Stimulated activated CD8-positive, alpha-beta memory T cell treated with anti-CD3 and anti-CD28 coated beads, Interleukin-7, amount 100 ng/mL, for 48 hours (primary cell): ENCODE measurements at places on chromosomes 5 and 9.

GRCh38 chr5:157963761-157964160, 104.8 kb upstream of the CLINT1 start:
- no peak for DNase-seq

- no peak for DNase-seq
These were observed 31.5 kb downstream of the MLANA start for GRCh38 chr9:5922192-5922591.

DNA sequence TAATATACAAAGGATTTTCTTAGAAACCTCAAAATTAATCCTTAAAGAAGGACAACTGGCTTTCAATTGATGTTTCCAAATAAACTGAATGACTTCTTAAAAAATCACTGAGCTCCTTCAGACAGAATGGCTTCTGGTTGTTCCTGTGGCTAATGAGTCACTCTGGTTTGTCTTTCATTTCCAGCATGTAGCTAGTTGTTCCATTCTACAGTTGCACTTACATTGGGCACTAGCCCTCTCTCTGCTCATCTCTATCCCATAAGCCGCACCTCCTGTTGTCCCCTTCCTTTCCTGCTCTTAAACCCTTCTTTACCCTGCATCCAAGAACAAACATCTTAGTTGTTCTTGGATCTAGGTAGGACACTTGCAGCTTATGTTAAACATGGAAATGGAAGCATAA, 235.3 kb upstream of the HAPLN1 start:
- DNase-seq = no peak

DNA sequence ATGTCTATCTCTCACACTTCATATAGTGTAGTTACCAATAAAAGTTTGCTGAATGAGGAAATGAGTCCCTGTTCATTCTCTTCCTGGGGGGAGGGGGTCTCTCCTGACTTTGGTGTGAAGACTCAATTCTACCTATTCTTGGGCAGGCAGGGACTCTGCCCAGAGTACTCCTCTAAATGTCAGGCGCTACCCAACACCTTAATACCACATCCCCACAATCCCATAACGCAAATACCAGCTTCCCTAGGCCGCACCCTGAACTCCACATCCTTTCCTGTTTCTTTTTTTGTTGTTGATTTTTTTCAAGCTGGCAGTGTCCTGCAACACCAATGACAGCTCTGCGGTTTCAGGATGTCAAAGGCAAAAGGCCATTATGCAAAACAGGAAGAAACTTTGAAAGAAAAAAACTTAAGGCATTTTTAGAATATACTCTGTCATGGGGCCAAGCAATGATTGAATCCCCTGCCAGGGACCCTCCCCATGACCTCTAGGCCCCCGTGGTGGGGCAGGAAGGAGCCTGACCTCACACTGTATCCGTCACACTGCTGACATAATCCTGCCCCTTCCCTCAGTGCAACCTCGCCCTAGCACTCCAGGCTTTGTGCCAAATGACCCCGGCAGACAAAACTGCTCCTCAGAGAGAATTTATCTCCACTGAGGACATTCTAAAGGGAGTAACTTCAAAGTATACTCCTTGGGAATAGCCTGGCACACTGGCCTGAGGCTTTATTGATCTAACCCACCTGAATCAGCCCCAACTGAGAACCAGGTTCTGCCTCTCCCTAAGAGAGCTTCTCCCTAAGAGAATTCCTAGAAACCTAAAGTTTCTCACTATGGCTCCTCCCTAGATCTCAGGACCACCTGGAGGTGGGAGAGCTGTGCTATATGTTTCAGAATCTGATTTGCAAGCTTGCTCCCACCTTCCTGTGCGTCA, 8.0 kb downstream of the B4GALT1 start:
- no peak for DNase-seq

GRCh38 chr5:141528291-141528984, 39.6 kb downstream of the PCDHGC5 start:
- DNase-seq = no peak

- no peak for DNase-seq
These were observed 60.8 kb downstream of the FGF18 start for GRCh38 chr5:171480239-171480638.

GRCh38 chr9:84297162-84297821, 43.3 kb downstream of the SLC28A3 start:
- DNase-seq = no peak

- DNase-seq = no peak
These were observed 215.5 kb downstream of the MPDZ start for GRCh38 chr9:13063880-13064459.

DNA sequence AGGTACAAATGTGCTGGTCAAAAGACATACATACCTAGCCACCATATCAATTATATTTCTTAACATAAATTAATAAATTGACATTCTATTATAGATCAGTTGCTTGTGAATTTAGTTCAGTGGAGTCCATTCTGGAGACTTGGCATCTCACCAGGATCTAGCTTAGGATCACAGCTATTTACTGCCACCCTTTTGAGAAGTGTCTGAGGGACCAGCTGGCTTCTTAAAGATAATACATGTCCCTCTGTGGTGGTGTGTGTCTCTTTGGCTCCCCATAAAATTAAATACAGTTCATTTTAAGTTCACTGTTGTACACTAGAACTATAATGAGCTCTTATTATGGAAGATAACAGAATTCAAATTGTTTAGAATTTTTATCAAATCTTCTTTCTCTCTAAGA, 290.7 kb downstream of the PRELID2 start:
- no peak for DNase-seq

DNA sequence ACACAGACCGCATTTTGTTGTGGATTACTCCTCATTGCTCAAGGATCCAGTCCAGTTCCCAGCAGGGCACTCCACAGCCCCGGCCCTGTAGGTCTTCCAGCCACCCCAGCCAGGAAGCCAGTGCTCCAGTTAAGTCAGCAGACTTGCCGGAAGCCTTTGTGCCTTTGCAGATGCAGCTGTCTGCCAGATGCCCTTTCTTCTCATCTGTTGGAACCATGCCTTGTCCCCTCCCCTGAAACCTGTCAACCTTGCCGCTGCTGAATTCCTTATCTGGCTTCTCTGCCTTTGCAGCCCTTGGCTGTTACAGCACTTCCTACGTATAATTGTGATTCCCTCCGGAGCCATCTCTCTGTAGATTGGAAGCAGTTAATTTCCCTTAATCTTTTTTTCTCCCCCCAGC, 28.4 kb downstream of the PSAT1 start:
- DNase-seq = no peak

DNA sequence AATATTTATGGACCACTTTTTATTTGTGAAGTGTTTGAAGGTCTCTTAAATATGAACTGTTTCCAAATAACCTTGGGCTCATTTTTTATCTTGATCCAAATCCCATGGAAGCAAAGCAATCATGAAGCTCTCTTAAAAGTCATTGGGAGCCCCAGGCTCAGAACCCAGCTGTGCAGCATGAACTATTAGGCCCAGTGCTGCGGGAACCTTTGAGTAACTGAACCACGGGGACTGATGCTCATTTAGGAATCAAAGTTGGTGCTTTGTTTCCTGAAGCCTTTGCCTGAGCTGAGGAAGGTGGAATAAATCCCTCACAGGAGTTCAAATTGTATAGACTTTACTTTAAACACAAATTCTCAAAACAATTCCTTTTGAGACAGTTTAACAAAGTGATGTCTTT, 27.8 kb downstream of the MAT2B start:
- no peak for DNase-seq

DNA sequence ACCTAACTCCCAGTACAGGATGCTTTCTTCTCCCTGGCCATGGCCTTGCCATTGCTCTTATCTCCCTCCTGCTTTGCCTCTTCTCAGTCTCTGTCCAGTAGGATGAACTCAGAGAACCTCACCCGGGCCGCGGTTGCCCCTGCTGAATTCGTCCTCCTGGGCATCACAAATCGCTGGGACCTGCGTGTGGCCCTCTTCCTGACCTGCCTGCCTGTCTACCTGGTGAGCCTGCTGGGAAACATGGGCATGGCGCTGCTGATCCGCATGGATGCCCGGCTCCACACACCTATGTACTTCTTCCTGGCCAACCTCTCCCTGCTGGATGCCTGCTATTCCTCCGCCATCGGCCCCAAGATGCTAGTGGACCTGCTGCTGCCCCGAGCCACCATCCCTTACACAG, at the start of gene OR5C1:
Gene OR5C1, plus strand, starts transcription at position 103 of the 400 bp plus-strand sequence. Its CDS starts 0 bp downstream, at position 103.
- DNase-seq = no peak

DNA sequence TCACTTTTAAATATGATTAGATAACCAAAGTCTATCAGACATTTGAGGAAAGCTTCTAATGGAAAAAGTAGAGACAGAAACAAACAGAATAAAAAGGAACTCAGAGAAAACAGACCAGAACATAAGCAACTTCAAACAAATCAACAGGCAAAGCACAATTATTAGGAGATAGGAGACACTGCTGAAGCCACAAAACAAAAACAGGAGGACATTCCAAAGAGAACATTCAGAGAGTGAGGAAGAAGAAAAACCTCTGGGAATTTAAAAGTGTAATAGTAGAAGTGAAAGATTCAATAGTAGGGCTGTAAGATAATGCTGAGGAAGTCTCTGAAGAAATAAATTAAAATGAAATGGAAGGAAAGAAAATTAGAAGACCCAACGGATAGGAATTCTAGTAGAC, 83.2 kb upstream of the TBCA start:
- DNase-seq = no peak

- no peak for DNase-seq
These were observed 54.9 kb upstream of the BOD1 start for GRCh38 chr5:173671121-173671949.

DNA sequence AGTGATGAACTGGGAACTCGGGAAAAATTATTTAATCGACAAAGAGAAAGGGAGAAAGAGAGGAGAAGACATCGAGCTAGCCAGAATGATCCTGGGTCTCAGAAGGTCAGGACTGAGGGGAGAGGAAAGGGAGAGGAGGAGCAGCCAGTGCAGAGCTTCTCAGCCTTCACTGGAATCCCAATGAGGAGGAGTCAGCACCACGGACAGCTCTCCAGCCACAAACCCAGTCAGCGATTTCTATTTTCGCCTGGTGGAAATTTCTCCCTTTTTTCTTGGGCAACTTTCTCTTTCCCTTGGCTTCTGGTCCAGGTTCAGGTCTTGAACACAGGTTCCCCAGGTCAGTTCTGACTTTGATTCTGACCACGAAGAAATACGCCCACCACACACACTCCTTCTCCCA, 1.6 kb upstream of the BRINP1 start:
- DNase-seq = no peak

DNA sequence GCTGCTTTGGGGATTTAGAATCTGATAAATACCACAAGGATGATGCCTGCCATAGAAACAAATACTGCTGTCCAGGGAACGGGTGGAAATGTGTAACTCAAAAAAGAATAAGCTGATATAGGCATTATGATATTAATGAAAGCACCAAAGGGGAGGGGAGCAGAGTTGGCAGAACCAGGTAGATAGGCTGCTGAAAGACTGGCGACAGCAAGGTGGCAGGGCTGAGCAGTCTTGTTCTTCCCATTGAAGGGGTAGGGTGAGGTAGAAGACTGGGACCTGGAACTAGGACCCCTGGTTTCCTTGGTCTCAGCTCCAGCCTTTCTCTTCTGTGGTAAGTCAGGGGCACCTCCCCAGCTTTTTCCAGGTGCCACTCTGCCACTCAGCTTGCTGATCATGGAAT, 31.4 kb upstream of the TMOD1 start:
- no peak for DNase-seq

DNA sequence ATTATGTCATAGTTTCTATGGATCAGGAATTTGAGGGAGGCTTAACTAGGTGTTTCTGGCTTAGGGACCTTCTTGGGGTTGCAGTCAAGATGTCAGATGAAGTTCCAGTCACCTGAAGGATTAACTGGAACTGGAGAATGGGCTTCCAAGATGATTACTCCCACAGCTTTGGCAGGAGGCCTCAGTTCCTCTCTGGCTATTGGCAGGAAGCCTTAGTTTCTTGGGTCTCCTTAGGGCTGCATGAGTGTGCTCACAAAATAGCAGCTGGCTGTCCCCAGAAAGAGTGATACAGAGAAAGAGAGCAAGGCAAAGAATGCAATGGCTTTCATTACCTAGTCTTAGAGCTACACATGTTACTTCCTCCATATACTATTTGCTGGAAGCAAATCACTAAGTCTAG, 138.1 kb upstream of the TLE4 start:
- no peak for DNase-seq

DNA sequence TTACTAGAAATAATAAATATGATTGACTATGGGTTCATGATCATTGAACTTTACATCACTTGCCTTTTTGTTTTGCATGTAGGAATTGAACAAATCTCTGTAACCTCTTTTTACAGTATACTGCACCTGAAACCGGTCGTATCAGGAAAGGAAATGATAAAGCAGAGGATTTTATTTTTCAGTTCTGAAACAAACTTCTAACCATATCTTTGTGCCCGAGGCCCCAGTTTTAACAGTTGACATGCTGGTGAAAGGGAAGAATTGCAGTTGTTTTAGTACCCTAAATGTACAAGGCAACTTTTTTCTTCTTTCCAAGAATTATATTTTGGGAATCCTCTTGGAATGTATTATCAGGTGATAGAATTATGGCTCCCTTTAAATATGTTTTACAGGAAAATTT, 27.8 kb downstream of the TMEM38B start:
- no peak for DNase-seq

GRCh38 chr9:5698810-5699556, 70.1 kb downstream of the RIC1 start:
- no peak for DNase-seq

DNA sequence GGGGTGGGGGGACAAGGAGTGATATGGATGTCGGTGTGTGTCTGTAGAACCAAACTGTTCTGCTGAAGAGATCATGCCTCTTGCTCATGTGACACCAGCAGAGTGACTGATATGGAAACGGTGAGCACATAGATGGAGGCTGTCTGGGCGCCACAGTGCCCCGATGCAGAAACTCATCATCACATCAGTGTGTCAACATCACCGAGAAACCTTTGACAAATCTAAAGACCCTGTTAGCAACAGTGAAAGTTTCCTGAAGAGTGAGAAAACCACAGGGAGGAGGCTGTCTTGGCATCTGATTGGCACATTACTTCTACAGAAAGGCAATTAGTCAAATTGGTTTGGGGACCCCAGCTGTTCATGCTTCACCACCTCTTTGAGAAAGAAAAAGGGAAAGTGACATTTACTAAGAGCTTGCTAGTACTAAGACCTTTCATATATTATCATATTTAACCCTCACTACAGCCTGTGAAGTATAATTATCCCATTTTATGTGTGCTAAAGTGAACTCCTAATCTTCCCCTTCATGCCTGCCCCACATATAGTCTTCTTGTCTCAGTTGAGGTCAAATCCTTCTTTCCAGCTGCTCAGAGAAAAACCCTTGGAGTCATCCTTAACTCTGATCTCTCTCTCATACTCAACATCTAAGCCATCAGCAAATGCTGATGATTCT, 25.6 kb downstream of the CSF2 start:
- no peak for DNase-seq

- DNase-seq = no peak
These were observed 368.9 kb downstream of the TMEM161B start for GRCh38 chr5:87899721-87900131.

- no peak for DNase-seq
These were observed 737 bp downstream of the RNF180 start for GRCh38 chr5:64166201-64166959.

- DNase-seq = no peak
These were observed 78.7 kb downstream of the ACTL7B start for GRCh38 chr9:108776920-108777639.
